ENCODE measurements at places on chromosomes 11 and 22.

GRCh38 chr11:57180081-57180561 is 1.6 kb upstream of the LRRC55 start:
- no peak for DNase-seq

- no peak for DNase-seq
These were observed 5.2 kb downstream of the MRGPRE start for GRCh38 chr11:3226846-3227567.

DNA sequence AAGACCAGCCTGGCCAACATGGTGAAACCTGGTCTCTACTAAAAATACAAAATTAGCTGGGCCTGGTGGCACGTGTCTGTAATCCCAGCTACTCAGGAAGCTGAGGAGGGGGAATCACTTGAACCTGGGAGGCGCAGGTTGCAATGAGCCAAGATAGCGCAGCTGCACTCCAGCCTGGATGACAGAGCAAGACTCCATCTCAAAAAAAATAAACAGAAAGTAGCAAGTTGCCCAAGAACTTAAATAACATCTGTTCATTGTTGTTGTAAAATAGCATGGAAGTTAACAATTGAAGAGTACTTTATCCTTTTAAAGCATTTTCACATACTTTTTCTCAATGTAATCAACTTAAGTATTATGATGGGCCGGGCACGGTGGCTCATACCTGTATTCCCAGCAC is 5.7 kb downstream of the AMBRA1 start:
- no peak for DNase-seq

GRCh38 chr22:42132457-42132856 is 1.8 kb upstream of the CYP2D6 start:
- DNase-seq, result no peak

DNA sequence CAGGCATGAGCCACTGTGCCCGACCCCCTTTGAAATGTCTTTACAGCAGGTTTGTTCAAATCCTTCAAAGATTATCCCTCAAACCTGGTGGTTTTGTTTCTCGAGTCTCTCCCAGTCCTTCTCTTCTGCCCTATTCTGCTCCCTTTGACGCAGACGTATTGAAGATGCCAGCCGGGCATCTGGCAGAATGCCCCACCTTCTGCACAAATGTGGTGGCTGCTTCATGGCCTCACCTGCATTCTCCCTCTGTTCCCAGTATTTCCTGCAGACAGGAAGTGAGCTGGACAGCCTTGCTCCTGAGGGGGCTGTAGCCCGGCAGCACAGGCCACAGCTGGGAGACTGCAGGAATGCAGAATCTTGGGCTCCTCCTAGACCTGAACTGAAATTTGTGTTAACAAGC is 4.8 kb upstream of the NAP1L4 start:
- no peak for DNase-seq

DNA sequence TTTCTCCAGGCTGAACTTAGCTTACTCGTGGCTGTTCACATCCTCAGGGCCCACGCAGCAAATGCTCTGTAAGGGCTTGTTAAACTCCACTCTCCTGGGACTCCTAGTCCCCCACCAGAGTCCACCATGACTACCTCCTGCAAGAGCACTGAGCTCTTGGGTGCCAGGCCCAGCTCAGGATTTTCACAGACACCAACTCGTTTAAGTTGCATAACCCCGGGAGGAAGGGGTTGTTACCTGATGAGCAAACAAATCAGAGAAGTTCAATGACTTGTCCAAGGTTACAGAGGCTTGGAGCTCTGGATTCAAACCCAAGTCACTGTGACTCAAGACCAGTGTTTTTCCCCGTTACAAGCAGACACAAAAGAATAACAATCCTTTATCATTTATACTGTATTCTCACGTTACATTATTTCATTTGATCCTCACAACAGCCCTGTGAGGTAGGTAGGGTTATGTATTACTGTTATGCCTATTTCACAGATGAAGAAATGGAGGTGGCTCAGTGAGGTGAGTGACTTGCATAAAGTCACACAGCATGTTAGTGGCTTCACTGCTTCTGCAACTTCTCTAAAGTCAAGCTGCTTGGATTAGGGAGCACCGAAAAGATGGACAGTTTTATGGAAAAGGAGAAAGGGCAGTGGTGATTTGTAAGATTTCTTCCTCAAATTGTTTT is 17.4 kb downstream of the KCTD21 start:
- DNase-seq, result no peak

Data from activated CD4-positive, alpha-beta T cell treated with anti-CD3 and anti-CD28 coated beads for 1 hour (primary cell).